Fibroblast of skin of right biceps (primary cell): ENCODE measurements at places on chromosomes 12 and 14.

- peak; percentile 84 for DNase-seq
Observed at GRCh38 chr12:65765436-65765813, 58.9 kb upstream of the HMGA2 start.

DNA sequence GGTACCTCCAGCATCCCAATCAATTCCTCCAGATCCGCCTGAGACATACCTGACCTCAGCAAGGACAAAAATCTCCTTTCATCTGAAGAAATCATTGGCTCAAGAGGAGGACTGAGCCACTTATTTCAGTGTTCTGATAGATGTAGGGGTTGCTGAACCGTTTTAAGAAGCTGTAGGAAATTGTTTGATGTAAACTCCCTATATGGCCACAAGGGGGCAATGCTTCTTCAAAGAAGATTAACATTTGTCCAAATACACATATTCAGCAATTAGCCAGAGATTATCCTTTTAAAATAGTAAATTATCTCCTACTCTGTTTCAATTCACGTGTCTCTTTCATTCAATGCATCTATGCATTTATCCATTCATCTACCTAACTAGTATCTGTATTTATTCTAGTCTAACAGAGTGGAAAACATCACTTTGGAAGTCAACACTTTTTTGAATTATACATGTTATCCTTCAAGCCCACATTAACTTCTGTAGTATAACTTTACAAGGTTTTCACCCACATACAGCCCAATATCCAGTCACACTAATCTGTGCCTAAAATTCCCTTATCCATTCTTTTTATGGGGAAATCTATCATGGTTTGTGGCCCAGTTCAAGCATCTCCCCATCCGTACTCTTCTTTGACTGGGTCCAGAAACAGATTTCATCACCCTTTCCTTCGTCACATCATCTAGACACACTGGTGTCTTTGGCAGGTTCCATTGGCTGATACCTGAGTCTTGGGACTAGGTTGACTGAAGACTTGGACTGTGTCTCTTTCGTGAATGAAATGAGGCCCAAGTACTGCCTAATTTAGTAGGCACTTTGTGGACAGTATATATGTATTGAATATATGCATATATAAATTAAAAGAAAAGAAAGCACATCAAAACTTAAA is 411.0 kb upstream of the OR4E1 start:
- peak; percentile 34 for DNase-seq

GRCh38 chr12:25558586-25558985 is 5.5 kb upstream of the LMNTD1 start:
- DNase-seq, result peak; percentile 19

DNA sequence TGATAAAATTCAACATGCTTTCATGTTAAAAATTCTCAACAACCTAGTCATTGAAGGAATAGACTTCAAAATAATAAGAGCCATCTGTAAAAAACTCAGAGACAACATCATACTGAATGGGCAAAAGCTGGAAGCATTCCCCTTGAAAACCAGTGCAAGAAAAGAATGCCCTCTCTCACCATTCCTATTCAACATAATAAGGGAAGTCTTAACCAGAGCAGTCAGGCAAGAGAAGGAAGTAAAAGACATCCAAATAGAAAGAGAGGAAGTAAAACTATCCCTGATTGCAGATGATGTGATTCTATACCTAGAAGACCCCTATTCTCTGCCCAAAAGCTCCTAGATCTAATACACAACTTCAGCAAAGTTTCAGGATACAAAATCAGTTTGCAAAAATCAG is 52.9 kb downstream of the APOBEC1 start:
- DNase-seq, result no peak

DNA sequence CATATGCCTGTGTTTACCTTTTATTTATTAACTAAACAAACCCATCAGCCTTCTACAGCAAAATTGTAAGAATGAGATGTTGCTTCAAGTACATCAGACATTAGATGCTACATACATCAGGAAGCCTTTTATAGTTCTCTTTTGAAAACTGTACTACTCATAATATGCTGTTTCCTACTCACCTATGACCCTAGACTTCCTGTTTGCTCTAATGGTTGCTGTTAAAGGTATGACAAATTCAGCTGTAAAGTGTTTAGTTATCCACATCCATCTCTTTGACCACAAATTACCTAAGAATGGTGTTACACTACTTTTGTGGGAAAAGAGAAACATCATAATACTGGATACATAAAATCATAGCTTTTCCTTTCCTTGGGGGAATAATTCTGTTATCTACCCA is 220.0 kb downstream of the RAD51B start:
- DNase-seq, result peak; percentile 12

DNA sequence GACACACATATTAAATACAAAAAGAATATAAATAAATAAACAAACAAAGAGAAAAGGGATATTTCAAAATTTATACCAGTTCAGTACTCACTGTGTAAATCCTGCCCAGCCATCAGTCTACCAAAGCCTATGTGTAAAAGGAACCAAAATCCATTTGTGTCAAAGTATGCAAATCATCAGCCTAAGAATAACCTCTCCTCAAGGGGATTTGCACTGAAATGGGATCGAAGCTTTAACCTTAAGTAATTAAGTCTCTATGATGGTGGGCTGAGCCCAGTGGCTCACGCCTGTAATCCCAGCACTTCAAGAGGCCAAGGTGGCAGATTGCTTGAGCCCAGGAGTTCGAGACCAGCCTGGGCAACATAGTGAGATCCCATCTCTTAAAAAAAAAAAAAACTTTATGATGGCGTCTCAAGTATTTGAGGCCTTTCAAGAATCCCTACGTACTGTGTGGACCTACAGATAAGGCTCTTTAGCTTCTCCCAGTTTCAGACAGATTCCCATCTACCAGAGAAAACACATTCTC is 57.8 kb upstream of the METAP2 start:
- DNase-seq, result no peak

DNA sequence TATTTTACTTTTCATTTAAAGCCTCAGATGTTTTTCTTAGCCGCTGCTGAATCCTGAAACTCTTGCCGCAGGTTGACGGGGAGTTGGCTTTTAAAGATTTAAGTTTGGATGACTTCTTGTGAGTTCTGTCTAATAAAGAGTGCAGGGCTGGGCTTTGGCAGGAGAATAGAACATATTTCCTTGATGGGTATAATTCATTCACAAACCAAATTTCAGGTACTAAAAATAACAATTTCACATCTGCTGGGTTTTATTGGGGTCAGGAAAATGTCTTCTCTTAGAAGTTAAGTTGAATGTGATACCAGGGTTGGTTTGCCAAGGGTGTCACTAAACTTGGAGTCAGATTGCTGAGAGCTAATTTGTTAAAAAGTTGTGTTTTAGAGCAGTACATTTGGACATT is 9.7 kb downstream of the SP1 start:
- DNase-seq, result no peak

GRCh38 chr14:105616802-105617192 is 90.4 kb downstream of the TMEM121 start:
- no peak for DNase-seq

DNA sequence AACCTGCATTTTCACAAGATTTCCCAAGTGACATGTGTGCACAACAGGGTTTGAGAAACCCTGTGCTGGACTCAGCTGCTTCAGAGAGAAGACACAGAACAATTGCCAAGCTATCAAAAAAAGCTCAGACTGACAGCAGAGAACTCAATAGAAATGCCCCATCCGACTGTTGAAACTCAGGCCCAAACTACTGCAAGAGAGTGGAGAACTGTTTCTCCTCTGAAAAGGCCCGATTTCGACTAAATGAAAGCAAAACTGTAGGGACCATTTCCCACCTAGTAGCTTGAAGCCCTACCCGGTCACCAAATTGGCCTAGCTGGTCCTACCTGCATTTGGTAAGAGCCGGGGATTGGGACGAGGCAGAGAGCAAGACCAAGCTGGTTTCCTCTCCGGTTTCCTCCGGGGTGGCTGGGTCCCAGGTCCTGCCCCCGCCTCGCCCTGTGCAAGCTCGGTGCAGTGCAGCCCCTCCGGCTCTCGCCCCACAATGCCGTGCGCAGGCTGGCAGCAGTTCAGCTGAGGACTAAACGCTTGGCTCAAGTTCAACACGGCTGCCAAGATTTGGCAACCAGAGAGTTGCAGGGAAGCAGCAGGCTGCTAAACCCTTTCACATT is 1180.6 kb downstream of the VRK1 start:
- DNase-seq, result peak; percentile 71

- DNase-seq, result peak; percentile 6
Observed at GRCh38 chr12:46831335-46832129, 5.7 kb upstream of the SLC38A4 start.

DNA sequence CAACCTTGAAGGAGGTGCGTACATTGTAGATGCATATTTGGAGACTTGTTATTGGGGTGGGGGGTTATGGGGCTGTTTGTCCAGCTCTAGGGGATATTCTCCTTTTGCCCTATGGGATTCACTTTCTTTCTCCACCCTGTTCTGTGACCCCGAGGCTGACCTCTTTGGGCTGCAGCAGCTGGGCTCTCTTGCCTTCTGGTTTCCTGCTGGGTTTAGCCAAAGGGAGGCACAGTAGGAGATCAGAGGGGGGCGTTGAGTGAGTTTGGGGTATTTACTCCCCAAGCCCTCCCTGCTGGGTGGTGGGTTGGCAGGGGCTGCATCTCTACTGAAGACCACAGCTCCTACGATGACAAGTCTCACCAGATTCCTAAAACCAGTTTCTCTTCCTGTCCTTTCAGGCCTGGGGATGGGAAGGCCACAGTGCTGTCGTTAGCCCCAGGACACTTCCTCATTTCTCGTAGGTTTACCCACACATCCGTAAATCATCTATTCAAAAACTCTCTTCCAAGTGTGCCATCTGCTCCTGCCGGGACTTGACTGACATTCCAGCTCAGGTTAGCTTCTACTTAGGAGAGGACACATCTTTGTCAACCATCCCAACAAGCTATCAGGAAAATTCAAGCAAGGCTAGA is 127.1 kb downstream of the TMEM30B start:
- no peak for DNase-seq
